ENCODE measurements at places on chromosomes 1 and 21.

DNA sequence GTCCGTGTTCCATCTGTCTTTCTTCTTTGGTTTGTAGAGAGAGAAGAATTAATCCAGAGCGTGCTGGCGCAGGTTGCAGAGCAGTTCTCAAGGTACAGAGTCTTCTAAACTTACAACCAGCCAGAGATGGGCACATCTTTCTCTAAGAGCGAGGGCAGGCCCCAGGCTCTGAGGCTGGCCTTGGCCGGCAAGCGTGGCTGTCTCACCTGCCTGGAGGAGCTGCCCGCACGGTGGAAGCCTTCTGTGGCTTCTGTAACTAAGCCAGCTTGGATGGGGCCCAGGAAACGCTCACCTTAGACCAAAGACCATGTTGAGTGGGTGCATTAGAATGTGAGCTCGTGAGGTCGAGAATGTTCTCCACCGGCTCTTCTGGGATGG lies 78.6 kb downstream of the PDE9A start:
- DNase-seq: no peak

DNA sequence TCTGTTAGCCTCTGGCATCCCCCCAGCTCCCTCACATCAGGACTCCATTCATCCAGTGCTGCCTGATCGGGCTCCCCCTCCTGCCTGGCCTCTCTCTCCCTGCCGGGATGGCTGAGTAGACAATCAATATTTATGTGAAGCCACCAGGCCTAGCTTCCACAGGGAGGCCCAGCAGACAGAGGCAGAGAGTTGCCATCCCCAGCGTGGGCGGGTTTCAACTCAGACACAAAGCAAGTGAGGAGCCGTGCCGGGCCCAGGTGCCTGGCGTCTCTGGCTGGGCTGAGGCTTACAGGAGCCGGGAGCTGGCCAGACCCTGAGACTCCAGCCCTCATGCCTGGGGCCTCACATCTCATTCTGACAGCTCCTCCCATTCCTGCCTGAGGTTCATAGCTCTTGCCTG lies 34.5 kb upstream of the ATP2B4 start:
- DNase-seq: no peak

DNA sequence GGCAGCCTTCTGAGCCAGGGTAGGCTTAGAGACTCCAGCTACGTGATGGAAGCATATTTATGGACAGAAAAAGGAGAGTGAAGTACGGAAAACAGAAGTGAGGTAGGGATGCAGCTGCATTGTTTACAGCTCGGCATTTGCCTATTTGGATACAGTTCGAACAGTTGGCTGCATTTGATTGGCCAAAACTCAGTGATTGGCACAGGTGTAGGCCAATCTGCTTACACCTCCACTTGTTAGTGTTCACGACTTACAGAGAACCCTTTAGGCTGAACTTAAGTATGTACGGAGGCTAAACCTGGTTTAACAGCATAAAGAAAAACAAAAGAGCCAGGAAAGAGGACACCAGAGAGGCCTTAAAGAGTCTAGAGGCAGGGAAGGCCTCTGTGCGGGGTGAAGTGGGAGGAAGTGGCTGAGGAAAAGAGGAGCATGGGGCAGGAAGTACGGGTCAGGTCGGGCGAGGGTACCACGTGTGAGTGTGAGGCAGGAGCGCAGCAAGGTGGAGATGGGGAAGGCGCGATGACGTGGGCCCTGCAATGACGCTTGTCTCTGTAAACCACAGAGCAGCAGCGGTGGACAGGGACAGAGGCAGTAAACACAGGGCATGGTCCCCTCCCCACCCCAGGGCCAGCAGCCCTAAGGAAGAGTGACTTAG lies 32.0 kb downstream of the RSPH1 start:
- DNase-seq: no peak

DNA sequence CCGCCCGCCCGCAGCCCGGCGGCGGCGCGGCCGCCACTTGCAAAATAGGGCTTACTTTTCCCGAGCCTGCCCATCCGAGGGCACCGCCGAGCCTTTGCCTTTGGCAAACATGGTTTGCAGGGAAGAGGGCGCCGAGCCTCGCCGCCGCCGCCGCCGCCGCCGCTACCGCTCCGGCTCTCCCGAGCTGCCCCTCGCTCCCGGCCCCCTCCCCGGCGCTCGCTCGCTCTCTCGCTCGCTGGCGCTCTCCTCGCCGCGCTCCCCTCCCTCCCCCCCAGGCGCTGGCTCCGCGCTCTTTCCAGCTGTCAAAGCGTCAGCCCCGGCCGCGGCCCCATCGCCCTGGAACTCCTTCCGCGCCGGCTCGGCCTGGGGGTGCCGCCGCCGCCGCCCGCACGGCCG lies 298 bp downstream of the SSBP3 start:
- no peak for DNase-seq
